ENCODE measurements at places on chromosomes 16 and 17.
A peak's percentile ranks its signal among the peaks of the same experiment; 100 is the strongest.

DNA sequence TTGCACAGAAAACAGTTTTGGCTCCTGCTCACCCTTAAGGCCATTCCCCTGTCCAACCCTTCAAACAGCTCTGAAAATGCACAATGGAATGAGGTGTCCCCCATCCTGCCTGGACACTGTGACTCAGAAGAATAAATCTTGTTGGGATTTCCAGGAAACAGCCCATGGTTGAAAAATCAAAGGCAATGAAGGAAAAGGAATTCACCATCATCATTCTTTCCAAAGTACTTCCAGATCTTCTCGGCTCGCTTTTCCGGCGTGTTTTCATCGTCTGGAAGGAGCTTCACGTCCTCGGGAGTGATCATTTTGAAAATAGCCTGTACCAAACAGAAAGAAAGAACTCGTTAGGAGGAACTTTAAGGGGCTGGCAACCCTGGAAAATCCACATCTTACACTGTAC is 4.3 kb downstream of the RCVRN start:
- DNase-seq, result peak; percentile 80

DNA sequence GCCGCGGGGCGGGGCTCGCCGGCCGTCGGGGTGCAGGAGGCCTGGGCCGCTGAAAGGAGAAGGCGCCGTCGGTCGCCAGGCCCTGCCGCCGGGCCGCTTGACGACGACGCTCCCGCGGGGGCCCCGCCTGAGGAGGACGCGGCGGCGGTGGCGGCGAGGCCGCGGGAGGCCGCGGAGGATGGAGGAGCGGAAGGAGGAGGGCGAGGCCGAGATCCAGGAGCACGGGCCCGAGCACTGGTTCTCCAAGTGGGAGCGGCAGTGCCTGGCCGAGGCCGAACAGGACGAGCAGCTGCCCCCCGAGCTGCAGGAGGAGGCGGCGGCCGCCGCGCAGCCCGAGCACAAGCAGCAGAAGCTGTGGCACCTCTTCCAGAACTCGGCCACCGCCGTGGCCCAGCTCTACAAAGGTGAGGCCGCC is 430 bp downstream of the HAPSTR1 start:
- peak; percentile 33 for DNase-seq

GRCh38 chr17:11598274-11599221 is at the start of gene DNAH9:
Gene DNAH9 (plus strand): TSS chr17:11598470. CDS start chr17:11598499, 29 bp downstream.
- DNase-seq, result peak; percentile 35

- DNase-seq, result peak; percentile 77
These were observed 137.1 kb downstream of the C16orf95 start for GRCh38 chr16:87180069-87180468.

DNA sequence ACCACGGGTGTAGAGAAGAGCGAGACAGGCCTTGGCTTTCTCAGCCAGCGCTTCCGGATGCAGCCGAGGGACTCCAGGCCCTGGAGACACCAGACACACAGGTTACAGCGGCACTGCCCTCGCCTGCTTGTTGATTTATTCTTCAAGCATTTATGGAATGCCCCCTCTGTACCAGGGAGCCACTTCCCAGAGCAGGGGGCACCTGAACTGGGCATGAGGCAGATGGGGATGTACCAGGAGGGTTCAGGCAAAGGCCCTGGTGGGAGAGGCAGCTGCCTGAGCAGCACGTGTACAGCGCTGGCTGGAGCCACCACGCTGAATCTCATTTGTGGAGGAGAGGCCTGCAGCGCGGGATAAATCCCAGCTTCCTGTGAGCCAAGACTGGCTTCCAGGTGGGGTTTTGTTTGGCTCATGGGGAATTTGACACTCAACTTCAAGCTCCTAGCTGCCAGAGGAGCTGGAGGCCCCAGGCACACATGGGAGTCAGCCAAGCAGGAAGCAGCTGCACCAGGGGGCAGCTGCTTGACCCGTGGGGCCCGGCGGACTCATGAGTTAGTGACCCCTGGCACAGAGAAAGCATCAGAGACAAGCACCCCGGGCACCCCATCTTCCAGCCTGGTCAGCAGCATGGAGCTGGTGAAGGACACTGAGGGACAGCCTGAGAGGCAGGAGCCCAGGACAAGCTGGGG is 59.7 kb downstream of the IL21R start:
- peak; percentile 34 for DNase-seq
